Activated naive CD4-positive, alpha-beta T cell treated with anti-CD3 and anti-CD28 coated beads for 36 hours (primary cell): ENCODE measurements at places on chromosomes 3 and 15. TPM values are rescaled to one million over a fixed set of nuclear protein-coding genes. Genes with fewer than 3 reads are reported as not detected.

The SCAANT1 gene
- total RNA-seq: not detected

DNA sequence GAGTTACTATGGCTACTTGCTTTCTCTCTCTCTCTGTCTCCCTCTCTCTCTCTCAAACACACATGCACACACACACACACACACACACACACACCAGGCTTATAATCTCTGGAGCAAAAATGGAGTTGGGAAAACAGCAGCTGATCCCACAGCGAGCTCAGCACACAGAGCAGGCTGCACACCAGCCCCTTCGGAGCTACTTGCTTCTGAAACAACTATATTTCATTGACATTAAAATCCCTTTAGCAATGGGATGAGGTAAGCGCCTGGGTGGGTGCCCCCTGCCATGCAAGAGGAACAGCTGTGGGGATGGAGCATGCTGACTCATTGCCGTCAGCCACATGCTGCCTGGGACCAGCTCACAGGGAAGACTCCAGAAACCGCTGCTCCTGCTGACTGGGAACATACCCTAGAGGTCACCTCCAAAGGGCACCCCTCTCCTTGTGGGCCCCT, 45.7 kb downstream of the B3GNT5 start:
- no peak for DNase-seq

The GABRR3 gene
- total RNA-seq: not detected

DNA sequence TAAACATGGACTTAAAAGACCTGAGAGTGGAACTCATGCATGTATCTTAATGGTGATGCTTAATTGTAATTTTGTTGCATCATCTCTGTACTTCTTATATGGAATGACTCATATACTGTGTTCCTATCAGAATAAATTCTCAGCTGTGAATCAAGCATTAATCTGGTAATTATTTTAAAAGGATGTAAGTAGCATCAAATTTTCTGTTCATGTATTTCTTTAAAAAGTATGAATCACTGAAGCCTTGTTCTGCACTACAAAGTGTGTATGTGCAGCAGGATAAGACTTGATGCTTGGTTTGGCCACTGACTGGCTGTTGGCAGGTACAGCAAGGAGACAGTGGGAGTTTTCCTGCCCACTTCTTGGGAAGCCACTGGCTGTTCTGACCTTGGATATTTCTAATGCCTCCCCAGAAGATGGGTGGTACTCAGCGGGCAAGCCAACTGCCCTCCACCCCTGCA, 123.9 kb downstream of the ANO10 start:
- no peak for DNase-seq

The SLC24A5 gene
- total RNA-seq: not detected

GRCh38 chr3:191372122-191372521, 41.8 kb upstream of the UTS2B start:
- no peak for DNase-seq

DNA sequence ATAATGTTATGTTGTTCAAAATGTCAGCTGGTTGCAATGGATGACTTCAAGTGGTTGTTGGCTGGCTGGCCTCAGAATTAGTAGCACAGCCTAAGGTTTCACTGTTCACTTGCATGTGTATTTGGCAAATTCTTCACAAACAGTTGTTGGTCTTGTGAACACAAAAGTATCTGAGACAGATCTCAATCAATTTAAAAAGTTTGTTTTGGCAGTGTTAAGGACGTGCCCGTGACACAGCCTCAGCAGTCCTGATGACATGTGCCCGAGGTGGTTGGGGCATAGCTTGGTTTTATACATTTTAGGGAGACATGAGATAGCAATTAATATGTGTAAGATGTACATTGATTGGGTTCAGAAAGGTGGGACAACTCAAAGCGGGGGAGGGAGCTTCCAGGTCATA, 436.0 kb downstream of the AGBL1 start:
- DNase-seq: no peak

DNA sequence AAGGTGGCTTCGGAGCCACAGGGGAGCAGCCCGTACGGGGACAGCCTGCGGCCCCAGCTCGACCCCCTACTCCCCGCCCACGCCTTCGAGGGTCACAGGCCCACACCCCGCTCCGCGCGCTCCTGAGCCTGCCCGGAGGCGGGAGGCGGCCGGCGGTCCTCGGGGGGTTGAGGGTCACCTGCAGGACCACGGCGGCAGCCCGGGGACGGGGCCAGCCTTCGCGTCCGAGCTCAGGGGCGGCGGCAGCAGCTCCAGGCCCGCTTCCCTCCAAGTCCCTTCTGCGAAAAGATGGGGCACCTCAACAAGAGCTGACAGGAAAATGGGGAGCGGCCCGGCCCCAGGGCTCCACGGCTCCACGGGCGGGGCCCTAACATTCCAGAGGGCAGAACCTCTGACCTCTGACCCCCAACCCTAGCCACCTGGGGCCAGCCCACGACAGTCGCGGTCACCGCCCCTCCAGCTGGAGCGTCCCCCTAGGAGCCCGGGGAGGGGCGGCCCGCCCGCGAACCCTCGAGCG, 428 bp downstream of the LYSMD4 start:
- DNase-seq: peak; percentile 34

The GOLGA8G gene
- total RNA-seq: not detected

The TNFSF10 gene
- total RNA-seq: 32.7 TPM

DNA sequence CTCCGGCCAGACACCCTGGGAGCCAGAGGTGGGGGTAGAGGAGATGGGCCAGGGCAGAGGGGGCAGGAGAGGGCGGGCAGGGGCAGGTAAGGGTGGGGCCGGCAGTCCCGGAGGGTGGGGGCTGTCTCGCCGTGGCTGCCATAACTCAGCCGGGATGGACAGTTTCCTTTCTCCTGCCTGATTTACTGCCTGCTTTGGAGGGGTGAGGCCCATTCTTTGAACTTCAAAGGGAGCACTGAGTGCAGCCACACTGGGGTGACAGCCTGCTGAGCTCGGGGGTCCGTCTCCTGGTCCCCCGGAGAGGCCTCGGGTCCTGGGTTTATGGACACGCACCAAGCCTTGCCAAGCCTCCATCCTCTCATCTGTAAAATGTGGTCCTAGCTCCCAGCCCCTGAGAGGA, 135.4 kb downstream of the FBLN2 start:
- no peak for DNase-seq
